ENCODE measurements at places on chromosomes 13 and 19. TPM values are rescaled to one million over a fixed set of nuclear protein-coding genes. Genes with fewer than 3 reads are reported as not detected.

DIS3 gene
- 30.8 TPM for total RNA-seq

MTUS2 gene
- not detected for total RNA-seq

PSG7 gene
- total RNA-seq: not detected

STX10 gene
- 79.1 TPM for total RNA-seq

ITM2B gene
- 1,817 TPM for total RNA-seq

CLDND2 gene
- total RNA-seq: not detected

GPX4 gene
- total RNA-seq: 1,254 TPM

PRTN3 gene
- total RNA-seq: not detected

ZNF66 gene
- 5.7 TPM for total RNA-seq

ZNF90 gene
- total RNA-seq: 1.1 TPM

PSG11 gene
- total RNA-seq: not detected

TBXA2R gene
- total RNA-seq: not detected

KLK12 gene
- not detected for total RNA-seq

LGALS7B gene
- total RNA-seq: not detected

SHD gene
- not detected for total RNA-seq

LRG1 gene
- total RNA-seq: 1.4 TPM

RASGRP4 gene
- total RNA-seq: 13.1 TPM

ZNF837 gene
- 3.2 TPM for total RNA-seq

ZNF844 gene
- 7.7 TPM for total RNA-seq

CEACAM19 gene
- total RNA-seq: 1.1 TPM

ZIC2 gene
- not detected for total RNA-seq

OR4F17 gene
- not detected for total RNA-seq

TSHZ3 gene
- total RNA-seq: 4.9 TPM

ZNF99 gene
- total RNA-seq: not detected

WDR87 gene
- not detected for total RNA-seq

MAST1 gene
- 0.17 TPM for total RNA-seq

ZFP14 gene
- 6.2 TPM for total RNA-seq

F10 gene
- 25.5 TPM for total RNA-seq

ZNF530 gene
- total RNA-seq: 2.0 TPM

ZNF296 gene
- not detected for total RNA-seq

ADGRE2 gene
- total RNA-seq: 2.8 TPM

ZMYM2 gene
- total RNA-seq: 97.2 TPM

UNC13A gene
- not detected for total RNA-seq

KIR2DL1 gene
- not detected for total RNA-seq

ACP7 gene
- total RNA-seq: not detected

C19orf85 gene
- not detected for total RNA-seq

SYT5 gene
- not detected for total RNA-seq

CEACAM3 gene
- not detected for total RNA-seq

KLC3 gene
- not detected for total RNA-seq

ZNF541 gene
- 0.44 TPM for total RNA-seq
